ENCODE measurements at places on chromosomes 1 and 21. TPM values are rescaled to one million over a fixed set of nuclear protein-coding genes. Genes with fewer than 3 reads are reported as not detected.

DNA sequence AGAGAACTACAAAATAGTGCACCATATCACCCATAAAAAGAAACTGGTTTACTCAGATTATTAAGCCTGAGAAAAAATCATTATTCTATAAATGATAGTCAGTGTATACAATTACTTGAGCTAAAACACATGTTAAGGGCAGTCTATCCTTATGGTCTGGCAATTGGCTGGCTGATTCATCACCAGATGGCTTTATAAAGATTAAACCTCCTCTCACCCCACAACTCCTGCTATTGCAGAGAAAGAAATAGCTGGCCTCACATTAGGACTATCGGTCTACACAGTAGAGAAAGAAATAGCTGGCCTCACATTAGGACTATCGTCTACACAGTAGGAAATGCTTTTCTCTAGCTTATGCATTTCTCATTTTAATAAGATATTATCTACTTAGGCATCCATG, 21.2 kb downstream of the CEP170 start:
- no peak for DNase-seq

DNA sequence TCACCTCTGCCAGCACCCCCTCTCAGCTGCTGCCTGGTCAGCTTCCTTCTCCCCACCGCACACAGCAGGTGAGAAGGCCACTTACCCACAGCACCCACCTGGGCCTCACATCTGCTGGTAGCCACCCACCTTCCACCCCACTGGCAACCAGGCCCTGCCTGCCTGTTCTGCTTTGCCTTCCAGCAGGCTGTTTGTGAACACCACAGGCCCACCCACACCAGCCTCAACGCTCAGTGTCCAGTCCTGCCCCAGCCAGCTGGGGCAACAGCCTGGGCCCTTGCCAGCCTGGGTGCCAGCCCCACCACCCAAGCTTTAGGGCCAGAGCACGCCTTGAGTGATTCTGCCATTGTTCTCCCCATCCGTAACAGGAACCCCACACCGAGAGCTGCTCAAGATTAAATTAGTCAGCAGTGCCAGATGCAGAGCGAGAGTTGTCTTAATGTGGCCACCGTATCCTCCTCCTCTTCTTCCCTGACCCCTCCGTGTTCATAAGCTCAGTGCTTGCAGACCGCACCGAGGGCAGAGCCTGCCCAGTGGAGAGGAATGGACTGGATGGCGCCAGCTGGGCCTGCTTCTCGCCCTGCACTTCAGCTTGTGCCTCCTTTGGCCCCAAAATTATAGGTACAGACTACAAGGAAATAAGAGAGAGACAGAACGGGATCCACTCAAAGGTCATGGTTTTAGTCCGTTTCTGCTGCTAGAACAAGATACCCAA, 120.3 kb upstream of the COL6A1 start:
- no peak for DNase-seq

- no peak for DNase-seq
Observed at GRCh38 chr1:160360227-160360695, 6.6 kb upstream of the NHLH1 start.

DNA sequence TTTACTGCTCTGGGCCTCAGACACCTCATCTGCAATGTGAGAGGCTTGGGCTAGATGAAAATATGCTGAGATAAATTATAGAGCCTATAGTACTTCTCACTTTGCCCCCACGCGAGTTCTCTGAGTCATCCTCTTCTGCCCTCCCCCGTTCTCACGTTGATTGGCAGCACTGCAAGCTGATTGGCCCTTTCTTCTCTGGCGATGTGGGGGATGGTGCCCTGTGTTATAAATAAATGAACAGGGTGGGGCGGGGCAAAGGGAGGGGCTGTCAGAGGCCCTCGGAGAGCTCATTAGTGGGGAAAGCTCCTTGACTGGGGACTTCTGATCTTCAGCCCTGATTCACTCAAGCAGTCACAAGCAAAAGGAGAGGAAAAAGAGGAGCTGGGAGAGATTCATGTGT, 64.3 kb upstream of the ZC3H12A start:
- DNase-seq = no peak

GRCh38 chr1:210536254-210536961, 207.7 kb downstream of the HHAT start:
- DNase-seq = no peak

DNA sequence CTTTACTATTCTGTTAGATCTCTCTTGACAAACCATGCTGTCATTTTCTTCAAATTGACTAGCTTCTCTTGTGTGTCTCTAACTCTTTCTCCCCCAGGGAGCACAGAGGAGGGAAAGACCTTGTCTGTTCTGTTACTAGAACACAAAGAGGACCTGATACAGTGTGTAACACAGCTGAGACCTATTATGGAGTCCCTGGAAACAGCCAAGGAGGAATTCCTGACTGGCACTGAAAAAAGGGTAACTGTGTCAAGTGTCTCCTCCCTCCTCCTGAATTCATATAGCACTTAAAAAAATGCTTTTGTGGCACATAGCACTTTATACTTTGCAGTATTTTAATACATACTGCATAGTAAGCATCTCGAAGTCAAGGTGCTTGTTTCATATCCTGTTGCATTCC, 50.6 kb downstream of the ZBTB40 start:
- DNase-seq = no peak

- no peak for DNase-seq
Observed at GRCh38 chr1:192571668-192572067, 3.9 kb upstream of the RGS1 start.

DNA sequence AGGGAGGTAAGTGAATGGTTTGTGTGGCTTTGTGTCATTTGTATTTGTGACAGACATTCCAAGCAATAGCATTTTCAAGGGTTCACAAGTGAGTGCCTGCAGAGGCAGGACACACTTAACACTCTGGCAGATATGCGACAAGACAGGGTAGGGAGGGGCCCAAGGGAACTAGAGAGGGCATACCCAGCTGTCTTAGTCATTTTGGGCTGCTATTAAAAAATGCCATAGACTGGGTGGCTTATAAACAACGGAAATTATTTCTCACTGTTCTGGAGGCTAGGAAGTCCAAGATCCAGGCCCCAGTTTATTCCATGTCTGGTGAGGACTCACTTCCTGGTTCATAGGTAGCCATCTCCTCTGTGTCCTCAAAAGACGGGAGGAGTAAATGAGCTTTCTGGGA, 137.4 kb downstream of the FGGY start:
- DNase-seq = no peak

DNA sequence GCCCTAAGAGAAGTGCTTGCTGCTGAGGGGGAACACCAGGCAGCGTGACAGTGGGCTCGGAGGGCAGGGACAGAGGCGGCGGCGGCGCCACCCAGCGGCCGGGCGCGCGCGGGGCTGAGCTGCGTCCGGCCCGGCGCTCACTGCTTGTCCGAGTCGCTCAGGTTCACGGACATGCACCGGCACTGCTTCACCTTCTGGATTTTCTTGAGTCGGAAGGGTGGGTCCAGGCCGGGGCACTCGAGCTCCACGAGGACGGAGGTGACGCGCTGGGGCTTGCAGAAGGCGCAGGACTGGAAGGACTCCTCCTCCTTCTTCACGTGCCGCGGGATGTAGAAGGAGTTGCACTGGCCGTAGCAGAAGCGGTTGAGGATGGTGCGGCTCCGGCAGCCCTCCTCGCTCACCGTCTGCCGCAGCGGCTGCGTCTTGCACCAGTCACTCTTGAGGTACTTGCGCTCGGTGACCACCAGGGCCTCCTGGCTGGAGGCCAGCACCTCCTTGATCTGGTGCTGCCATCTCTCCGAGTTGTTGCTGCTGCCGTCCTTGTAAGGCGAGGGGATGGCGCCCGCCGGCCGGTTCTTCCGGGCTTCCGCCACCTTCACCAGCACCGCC, 119.0 kb downstream of the GREM2 start:
- no peak for DNase-seq

GRCh38 chr1:241074507-241074906, 282.5 kb downstream of the RGS7 start:
- DNase-seq = no peak

- DNase-seq = no peak
Observed at GRCh38 chr21:32456497-32456918, 44.0 kb downstream of the EVA1C start.

- no peak for DNase-seq
Observed at GRCh38 chr1:26739329-26739914, 43.6 kb downstream of the ARID1A start.

- DNase-seq = no peak
Observed at GRCh38 chr1:159011751-159012150, 2.0 kb downstream of the IFI16 start.

GRCh38 chr1:36561361-36561724, 78.6 kb upstream of the CSF3R start:
- no peak for DNase-seq

Gene NAV1
- total RNA-seq = 85.0 TPM

Gene SKI
- total RNA-seq = 38.9 TPM

Gene MRPL55
- total RNA-seq = 55.1 TPM

Gene TMPRSS2
- not detected for total RNA-seq

Gene PALMD
- 120 TPM for total RNA-seq

Gene PLA2G2F
- total RNA-seq = not detected

Gene FCRL1
- total RNA-seq = not detected

Gene CELA2B
- not detected for total RNA-seq

Gene CCDC181
- 1.2 TPM for total RNA-seq
